ENCODE measurements at places on chromosomes 16 and 17. TPM values are rescaled to one million over a fixed set of nuclear protein-coding genes. Genes with fewer than 3 reads are reported as not detected.

GRCh38 chr17:61396586-61397085 is 3.0 kb upstream of the TBX2 start:
- no peak for DNase-seq

- no peak for DNase-seq
These were observed 2.8 kb upstream of the ARHGAP27 start for GRCh38 chr17:45435481-45435880.

DNA sequence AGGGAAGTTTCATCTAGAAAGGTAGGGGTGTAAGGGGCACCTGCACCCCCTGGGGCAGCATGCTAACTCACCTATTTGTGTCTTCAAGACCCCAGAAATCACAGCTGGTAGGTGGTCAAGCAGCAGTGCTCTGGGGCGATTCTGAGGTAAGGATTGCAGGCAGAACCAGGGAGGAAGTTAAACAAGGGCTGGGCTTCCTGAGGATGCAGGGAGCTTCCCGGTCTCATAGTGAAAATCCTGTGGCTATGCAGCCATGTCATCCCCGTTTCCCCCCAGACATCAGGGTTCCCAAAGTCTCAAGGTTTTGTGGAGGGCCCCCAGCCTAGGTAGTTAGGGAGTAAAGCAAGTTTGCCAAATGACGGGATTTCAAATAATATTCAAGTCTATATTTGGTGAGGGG is 78.5 kb downstream of the C16orf78 start:
- DNase-seq = no peak

GRCh38 chr16:86118467-86119307 is 219.7 kb downstream of the IRF8 start:
- DNase-seq = no peak

DNA sequence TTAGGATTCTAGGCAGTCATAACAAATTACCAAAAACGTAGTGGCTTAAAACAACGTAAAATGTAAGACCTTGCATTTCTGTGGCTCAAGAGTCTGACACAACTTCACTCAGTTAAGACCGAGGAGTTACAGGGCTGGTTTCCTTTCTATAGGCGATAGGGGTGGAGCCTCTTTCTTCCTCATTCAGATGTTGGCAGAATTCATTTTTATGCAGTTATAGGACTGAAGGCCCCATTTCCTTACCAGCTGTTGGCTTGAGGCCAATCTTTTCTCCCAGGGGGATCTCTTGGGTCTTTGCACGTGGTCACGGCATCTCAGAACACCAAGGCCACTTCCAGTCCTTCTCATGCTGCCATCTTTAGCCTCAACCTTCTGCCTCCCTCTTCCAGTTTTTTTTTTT is 145.2 kb downstream of the KCNJ2 start:
- no peak for DNase-seq

The KRT17 gene
- 12.6 TPM for total RNA-seq

GRCh38 chr17:77798031-77798430 is 160.5 kb upstream of the TNRC6C start:
- no peak for DNase-seq

The TMEM97 gene
- total RNA-seq = 9.2 TPM

GRCh38 chr17:62648956-62649294 is 21.5 kb downstream of the MRC2 start:
- no peak for DNase-seq

- DNase-seq = no peak
These were observed 211.3 kb downstream of the FOXL1 start for GRCh38 chr16:86789621-86790051.
